ENCODE measurements at places on chromosomes 4 and X.
A peak's percentile ranks its signal among the peaks of the same experiment; 100 is the strongest.

GRCh38 chrX:49838374-49838773 lies 9.3 kb downstream of the PAGE4 start:
- DNase-seq: peak; percentile 22

GRCh38 chrX:47664737-47665136 lies 5.8 kb upstream of the UXT start:
- peak; percentile 7 for DNase-seq

GRCh38 chr4:134807231-134807745 lies 605.7 kb upstream of the PABPC4L start:
- DNase-seq: peak; percentile 45

DNA sequence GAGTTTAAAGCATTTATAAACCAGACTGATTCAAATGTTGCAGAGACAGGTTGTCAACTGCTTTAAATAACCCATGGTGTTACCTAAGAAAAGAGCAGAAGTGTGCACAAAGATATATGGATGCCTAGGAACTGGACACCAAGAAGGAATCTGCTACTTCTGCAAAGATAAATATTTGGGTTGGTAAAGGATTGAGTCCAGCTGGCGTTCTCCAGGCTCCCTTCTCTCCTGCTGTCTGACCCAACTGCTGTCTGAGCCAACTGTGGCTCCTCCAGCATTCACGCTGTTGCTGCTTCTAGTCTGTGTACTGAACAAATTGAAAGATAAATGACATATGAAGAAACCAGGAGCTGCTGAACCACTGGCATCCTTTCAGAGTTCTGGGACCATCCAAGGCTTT lies 1167.8 kb upstream of the PRKX start:
- peak; percentile 54 for DNase-seq

- no peak for DNase-seq
These were observed 148.6 kb upstream of the NLGN4X start for GRCh38 chrX:6377103-6377764.

DNA sequence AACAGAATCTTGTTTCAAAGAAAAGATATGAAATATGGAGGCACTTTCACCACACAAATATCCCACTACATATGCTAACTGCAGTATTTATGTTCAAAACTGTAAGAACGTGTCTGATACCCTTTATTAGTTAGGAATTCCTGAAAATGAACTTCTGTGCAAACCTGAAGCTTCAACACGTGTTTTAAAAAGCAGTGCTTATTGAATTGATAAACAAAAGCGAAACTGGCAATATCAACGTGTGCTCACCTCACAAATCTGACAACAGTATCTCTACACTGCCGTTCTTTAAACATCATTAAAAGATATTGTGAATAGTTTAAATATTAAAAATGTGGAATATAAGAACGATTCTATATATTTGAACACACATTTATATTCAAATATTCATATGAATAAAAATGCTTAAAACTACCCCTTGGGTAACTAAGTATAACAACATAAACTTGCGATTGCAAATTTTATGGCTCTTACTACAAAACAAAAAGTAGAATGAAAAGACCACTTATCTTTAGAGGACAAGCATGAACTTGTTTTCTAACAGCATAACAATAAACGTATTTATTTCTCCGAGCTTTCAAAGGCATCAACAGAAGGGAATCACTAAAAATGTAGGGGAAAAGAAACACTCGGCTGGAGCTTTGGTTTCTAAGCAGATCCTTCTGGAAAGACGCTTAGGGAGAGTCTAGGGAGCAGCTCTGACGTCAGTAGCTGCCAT lies at the start of gene LRP2BP:
LRP2BP (minus strand) TSS at position 687 of the 718 bp plus-strand sequence. CDS start 17,738 bp downstream, outside the sequence.
- peak; percentile 7 for DNase-seq

DNA sequence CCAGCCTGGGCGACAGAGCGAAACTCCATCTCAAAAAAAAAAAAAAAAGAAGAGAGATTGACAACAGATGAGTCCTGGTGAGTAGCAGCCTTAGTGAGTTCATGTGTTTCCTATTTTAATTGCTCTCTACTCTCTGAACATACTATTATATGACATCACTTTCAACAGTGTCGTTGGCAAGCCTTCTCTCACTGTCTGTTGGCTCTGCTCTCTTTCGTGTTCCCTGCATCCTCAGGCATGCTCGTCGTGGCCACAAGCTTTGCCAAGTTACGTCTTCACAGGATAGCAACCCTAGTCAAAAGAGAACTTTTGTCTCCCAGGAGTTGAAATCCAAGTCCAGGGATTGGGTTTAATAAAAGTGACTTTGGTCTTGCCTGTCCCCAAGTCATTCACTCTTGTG lies 117.1 kb upstream of the EGFL6 start:
- DNase-seq: no peak

- DNase-seq: no peak
These were observed 98.4 kb upstream of the GC start for GRCh38 chr4:71882113-71882841.

DNA sequence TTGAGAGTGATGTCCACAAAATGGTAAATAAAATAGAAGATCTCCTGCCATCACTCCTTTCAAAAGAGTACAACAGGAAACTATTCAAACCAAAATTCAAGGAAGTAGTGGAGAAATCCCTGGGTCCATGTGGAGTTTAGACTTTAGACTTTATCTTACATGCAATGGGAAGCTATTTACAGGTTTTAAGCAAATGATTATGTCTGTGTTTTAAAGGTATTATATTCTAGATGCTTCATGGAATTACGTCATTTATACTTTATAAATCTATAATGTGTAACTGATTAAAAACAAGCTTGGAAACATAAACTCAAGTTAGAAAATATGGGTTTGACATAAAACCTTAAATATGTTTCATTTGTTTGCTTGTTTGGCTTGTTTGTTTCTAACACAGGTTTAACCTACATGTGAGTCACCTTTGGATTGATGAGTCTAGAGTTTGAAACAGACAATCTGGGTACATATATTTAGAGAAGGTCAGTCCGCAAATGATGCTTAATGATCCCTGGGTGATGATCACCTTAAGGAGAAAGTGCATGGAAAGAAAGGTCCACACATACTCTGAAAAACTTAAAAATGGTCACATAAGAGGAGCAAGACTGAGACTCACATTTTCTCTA lies 519.6 kb upstream of the AGA start:
- no peak for DNase-seq

DNA sequence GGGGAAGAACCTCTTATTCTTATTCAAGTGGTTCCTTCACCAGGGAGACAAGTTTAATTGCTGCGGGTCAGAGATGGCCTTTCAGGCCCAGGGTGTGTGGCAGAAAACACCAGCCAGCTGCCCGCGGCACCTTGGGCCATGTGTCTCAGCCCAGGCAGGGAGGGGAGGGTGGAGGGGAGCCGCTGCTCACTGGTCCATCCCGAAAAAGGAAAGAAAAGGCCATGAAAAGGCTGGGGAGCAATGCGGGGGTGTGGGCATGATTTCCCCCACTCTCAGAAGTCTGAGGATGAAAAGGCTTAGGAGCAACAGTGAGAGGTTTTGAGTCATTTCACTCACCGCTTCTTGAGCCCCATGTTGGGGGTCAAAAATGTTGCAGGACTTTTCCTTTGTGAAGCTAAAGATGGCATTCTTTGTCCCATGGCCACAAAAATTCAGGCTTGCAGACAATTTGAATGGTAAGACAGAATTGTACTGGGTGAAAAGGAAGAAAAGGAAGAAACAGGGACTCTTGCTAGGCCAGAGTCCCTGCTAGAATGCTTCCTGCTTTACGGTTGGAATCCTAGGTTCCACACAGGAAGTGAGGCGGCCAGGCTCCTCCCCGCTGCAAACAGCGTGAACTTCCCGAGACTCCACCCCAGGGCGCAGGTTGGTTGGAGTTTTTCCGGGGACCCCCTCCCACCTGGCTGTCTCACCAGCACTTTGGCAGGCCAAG lies 17.4 kb upstream of the FAM47E start:
- DNase-seq: peak; percentile 22

DNA sequence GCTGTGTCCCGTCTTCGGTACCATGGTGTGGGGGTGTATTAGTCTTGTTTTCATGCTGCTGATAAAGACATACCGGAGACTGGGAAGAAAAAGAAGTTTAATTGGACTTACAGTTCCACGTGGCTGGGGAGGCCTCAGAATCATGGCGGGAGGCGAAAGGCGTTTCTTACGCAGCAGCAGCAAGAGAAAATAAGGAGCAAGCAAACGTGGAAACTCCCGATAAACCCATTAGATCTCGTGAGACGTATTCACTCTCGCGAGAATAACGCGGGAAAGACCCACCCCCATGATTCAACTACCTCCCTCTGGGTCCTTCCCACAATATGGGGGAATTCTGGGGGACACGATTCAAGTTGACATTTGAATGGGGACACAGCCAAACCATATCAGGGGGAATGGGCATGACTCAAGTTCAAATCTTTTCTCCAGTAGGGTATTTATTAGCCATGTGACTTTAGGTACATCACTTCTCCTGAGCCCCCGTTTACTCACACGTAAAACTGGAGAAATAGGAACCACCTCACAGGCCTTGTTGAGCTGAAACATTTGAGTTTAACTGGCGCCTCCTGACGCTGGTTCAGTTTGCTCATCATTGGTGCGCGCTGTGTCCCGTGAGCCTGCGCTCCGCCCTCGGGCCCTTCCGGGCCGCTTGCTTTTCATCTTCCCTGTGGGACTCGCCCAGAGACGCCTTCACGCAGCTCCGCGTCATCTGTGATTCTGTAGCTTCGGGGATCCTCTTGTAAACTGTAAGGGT lies 35.5 kb upstream of the FAT1 start:
- DNase-seq: no peak

DNA sequence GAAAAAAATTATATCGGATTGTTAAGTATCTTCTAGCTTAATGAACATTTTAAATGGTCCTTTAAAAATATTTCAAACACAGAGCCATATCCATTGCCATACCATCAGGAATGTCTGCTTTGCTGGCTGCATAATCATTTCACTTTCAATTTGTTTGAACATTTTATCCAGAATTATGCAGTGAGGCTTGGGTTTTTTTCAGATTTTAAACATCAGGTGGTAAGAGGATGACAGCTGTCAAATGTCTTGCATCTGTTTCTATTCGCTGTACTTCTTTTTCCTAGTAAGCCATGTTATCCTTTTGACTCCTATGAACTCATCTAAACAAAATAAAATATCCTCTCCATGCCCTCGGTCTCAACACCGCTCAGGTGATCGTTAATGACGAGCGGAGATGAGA lies 802 bp downstream of the RFC1 start:
- DNase-seq: no peak

- no peak for DNase-seq
These were observed 1.2 kb upstream of the AMOT start for GRCh38 chrX:112841820-112842157.

- DNase-seq: no peak
These were observed 32.1 kb downstream of the NBDY start for GRCh38 chrX:56761167-56761566.

- DNase-seq: no peak
These were observed 8.5 kb downstream of the NSG1 start for GRCh38 chr4:4395371-4395770.

DNA sequence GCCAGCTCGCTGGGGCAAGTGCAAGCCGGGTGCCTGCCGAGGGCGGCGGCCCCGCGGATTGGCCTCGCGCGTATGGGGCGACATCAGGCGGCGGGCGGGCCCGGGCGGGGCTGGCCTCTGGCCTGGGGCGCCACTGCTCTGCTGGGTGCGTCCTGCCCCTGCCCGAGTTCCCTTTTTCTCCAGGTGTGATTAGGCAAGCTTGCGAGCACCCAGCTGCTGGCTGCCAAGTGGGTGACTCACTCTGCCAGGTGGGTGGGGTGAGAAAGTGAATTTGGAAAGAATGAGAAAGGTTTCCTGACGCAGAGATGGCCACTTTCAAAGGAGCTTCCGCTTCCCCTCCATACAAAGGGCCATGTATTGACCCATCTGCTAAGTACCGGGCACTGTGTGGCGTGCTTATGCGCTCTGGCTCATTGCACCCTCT lies 32.5 kb downstream of the FGFBP1 start:
- peak; percentile 38 for DNase-seq

- peak; percentile 2 for DNase-seq
These were observed 444.2 kb downstream of the IDS start for GRCh38 chrX:149060921-149061320.

GRCh38 chr4:124144238-124144654 lies 568.3 kb downstream of the ANKRD50 start:
- no peak for DNase-seq

GRCh38 chrX:152637649-152638442 lies at the start of gene GABRQ:
Gene GABRQ, plus strand, starts transcription at chrX:152637895. Its CDS starts 308 bp downstream, at chrX:152638203.
- DNase-seq: no peak

DNA sequence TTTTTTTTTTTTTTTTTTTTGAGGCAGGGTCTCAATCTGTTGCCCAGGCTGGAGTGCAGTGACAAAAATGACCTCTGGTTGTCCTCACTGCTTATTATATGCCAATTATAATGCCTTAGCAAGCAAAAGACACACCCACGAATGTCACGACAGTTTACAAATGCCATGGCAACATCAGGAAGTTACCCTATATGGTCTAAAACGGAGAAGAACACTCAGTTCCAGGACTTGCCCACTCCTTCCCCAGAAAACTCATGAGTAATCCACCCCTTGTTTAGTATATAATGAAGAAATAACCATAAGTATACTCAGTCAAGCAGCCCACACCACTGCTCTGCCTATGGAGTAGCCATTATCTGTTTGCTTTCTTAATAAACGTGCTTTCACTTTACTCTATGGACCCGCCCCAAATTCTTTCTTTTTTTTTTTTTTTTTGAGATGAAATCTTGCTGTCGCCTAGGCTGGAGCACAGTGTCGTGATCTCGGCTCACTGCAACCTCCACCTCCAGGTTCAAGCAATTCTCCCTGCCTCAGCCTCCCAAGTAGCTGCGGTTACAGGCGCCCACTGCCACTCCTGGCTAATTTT lies 106.2 kb downstream of the SMIM20 start:
- DNase-seq: peak; percentile 87

DNA sequence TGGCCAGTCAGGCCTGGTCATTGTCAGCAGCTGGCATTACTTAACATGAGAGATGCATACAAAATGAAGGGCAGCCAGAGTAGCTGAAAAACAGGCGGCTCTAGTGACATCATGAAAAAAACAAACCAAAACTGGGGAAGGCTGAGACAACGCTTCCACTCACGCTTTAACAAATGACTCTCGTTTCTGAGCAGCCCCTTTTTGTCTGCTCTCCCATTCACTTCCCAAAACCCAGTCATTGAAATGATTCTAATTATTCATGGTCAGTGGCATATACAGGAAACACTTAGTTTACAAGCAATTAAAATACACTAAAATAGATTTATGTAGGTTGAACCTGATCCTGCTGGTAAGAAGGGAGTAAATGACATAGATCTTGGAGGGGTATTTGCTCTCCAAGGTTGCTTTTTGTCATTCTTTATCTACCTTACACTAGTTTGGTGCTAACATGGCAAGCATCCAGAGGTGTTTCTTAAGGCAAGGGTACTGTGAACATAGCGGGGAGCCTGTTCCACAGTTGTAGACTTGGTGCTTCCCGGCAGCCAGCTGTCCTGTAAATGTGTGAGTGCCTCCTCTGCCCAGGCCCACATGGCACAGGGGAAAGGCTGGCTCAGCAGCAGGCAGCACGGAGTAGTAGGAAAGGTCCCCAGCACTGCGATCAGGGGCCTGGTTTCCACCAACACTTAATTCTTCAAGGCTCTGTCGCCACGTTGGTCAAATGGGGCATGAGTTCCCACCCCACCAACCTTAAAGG lies 61.2 kb upstream of the CITED1 start:
- no peak for DNase-seq

DNA sequence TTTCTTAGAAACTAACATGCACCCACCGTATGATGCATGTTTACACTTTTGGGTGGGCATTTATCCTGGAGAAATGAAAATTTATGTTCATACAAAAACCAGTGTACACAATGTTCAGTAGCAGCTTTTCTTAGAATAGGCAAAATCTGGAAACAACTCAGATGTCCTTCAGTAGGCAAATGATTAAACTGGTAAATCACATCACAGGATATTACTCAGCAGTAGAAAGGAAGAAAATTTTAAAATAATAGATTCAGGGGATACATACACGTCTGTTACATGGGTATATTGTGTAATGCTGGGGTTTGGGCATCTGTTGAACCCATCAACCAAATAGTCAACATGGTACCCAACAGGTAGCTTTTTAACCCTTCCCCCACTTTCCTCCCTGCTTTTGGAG lies 25.2 kb upstream of the HSPA4L start:
- no peak for DNase-seq

All from mesenchymal stem cell (in vitro differentiated cells and primary cell).